ENCODE measurements at places on chromosomes 5 and 9. TPM values are rescaled to one million over a fixed set of nuclear protein-coding genes. Genes with fewer than 3 reads are reported as not detected.

CYLC2 gene
- total RNA-seq: 0.27 TPM

TRIM36 gene
- 1.5 TPM for total RNA-seq

ANKRD18B gene
- not detected for total RNA-seq

SPINK1 gene
- total RNA-seq: not detected

ABL1 gene
- 144 TPM for total RNA-seq

ZNF300 gene
- 6.5 TPM for total RNA-seq

Data from gastroesophageal sphincter (tissue), 4 donors.